Gastrocnemius medialis (tissue), 4 donors: ENCODE measurements at places on chromosomes 1 and 21. TPM values are rescaled to one million over a fixed set of nuclear protein-coding genes. Genes with fewer than 3 reads are reported as not detected.

- no peak overlapping the region for H3K4me3 ChIP-seq
- no peaks in the 10 kb centered on the region for H3K36me3 ChIP-seq
Observed at GRCh38 chr21:46057111-46057709, 40.7 kb upstream of the COL6A2 start.

Gene FAM167B
- total RNA-seq, result 2.3 TPM

DNA sequence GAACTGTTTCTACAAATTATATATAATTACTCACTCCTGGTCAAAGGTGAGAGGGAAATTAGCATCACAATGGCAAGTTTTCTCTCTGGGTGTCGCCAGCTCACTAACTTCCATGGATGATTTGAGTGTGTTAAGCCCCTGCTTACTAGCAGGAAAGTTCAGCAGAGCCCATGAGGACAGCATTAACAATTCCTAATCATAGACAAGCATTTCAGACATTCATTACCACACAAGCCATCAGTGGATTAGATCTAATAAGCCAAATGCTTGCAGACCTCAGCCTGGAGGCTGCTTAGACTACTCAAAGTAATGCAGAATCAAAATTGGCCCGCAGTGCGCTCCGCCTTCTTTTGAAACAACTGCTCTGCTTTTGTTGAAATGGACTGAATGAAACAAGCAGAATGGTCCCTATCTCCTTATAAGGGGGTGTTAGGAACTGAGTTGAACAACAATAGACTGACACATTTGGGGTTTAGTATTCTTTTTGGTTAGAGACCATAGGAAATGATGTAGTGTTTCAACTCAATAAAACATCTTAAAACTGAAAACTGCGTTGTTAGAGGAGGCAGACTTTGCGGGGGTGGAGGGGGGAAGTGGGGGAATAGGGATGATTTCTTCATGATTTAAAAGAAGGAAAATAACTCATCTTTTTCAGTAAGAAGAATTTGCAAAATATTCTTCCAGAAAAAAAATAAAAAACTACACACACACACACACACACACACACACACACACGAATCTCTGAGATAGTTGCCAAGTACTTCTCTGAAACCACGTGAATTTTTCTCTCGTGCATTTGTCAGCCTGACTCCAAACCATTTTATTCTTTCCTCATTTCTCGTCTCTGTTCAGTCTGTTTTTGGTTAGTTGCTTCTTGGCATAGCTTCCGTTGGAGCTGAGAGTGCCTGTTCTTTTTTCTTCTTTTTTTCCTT, 54.6 kb downstream of the GORAB start:
- H3K27me3 ChIP-seq, result no peaks in the 10 kb centered on the region

Gene OR2L2
- total RNA-seq, result not detected

DNA sequence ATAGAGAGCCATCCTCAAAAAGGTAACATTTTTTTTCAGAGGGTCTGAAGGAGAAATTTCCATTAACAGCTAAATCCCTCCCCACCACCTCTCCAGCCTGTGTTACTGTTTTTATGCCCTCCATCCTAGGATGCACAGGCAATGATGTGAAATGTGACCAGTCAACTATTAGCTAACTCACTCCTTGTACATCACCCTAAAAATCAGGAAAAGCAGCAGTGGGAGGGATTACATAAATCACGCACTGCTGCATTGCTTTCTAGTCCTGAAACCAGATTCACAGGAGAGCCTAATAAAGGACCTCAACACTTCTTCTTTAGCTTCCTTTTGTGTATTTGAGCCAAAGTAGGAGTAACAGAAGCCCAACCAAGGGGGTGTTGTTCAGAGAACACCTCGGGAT, 66.3 kb downstream of the LMO4 start:
- H3K36me3 ChIP-seq, result no peaks in the 10 kb centered on the region
- no peak for DNase-seq
- H3K27ac ChIP-seq, result no peak overlapping the region
- no peaks in the 10 kb centered on the region for H3K27me3 ChIP-seq
- no peak overlapping the region for H3K4me3 ChIP-seq
- H3K4me1 ChIP-seq, result no peaks in the 10 kb centered on the region
